ENCODE measurements at places on chromosomes 4 and X.

GRCh38 chr4:184294606-184295133 lies 77.0 kb upstream of the ENPP6 start:
- DNase-seq: no peak

GRCh38 chrX:109777749-109778148 lies 44.7 kb upstream of the ACSL4 start:
- DNase-seq: no peak

- no peak for DNase-seq
These were observed 207.5 kb downstream of the PAPSS1 start for GRCh38 chr4:107512549-107512948.

GRCh38 chr4:124519196-124519595 lies 193.3 kb downstream of the ANKRD50 start:
- DNase-seq: no peak

- DNase-seq: no peak
These were observed 6.9 kb upstream of the ANXA3 start for GRCh38 chr4:78544678-78545077.

DNA sequence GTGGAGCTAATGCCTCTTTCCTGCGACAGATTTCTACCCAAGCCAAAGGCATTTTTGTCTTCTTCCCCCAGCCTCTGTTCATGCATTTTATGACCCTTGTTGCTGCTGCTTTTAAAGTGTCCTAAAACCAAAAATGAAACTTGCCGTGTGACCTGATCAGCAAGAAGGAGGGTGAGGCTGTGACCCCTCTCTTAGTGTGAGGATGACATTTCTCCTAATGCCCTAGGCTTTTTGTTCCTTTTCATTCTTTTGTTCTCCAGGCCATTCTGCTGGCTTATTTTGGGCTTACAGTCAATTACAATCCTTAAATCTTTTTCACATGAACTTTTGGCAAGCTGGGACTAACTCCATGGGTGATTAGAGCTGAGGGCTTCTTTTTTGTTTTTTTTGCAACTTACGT lies 34.4 kb downstream of the PTTG2 start:
- no peak for DNase-seq

DNA sequence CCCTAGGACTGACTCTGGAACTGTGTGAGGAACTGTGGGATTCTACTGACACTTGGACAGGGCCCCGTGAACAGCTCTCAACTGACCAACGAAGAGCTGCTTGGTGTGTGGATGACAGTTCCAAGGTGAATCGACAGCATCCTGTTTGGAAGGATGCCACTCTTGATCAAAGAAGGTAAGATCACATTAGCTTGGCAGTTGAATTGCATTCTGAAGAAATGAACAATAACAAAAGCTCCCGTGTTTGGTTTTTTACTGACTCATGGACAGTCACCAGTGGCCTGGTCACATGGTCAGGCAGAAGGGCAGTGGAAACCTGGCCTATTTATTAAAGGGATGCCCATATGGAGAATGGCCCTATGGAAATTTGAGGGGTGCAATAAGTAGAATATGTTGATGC lies 33.1 kb upstream of the GPR34 start:
- no peak for DNase-seq

GRCh38 chr4:86004030-86004429 lies 355.8 kb downstream of the MAPK10 start:
- DNase-seq: no peak

GRCh38 chrX:29902004-29902403 lies 313.4 kb upstream of the MAGEB2 start:
- DNase-seq: no peak

DNA sequence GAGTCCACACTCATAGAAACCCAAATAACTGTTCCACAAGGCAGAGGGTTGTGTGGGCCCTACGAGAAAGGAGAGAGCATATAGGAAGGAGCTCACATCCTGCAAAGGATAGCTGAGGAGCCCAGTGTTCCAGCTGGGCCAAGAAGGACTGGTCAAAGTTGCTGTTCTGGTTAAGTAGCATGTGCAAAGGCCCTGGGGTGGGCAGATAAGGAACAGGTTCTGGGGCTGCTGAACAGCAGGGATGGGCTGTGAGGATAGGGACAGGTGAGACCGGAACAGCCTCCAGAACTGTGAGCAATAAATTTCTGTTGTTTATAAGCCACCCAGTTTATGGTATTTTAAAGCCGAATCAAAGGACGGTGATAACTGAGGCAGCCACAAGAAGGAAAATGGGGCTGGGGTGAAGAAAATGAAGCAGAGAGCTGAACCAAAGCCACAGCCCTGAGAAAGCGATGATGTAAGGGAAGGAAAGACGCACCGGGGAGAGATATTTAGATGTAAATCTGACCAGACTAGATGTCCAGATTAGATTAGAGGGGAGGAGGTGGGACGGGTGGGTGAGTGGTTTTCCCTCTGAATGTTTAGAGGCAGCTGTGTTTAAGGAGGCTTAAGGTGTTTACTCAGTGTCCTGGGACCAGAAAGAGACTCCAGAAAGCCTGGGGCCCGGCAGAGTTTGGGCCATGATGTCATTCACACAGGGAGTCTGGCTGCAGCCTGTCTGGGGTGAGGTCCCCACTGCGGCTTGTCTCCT lies 180.8 kb upstream of the BCOR start:
- DNase-seq: no peak

- no peak for DNase-seq
These were observed 320.8 kb downstream of the ADAM29 start for GRCh38 chr4:175238827-175239517.

DNA sequence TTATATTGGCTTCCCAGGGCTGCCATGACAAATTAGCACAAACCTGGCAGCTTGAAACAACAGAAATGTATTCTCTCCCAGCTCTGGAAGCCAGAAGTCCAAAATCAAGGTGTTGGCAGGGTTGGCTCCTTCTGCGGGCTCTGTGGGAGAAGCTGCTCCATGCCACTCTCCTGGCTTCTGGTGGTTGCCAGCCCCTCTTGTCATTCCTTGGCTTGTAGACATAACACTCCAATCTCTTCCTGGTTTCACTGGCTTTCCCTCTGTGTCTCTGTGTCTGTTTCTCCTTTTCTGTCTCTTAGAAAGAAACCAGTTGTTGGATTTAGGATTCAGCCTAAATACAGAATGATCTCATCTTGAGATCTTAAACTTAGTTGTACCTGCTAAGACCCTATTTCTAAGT lies 85.5 kb downstream of the USP46 start:
- no peak for DNase-seq

- DNase-seq: no peak
These were observed 459.7 kb downstream of the IL15 start for GRCh38 chr4:142095886-142096605.

- DNase-seq: no peak
These were observed 1389.0 kb upstream of the IGFBP7 start for GRCh38 chr4:58499182-58499581.

- no peak for DNase-seq
These were observed 57.2 kb downstream of the FBXW7 start for GRCh38 chr4:152478461-152479237.

DNA sequence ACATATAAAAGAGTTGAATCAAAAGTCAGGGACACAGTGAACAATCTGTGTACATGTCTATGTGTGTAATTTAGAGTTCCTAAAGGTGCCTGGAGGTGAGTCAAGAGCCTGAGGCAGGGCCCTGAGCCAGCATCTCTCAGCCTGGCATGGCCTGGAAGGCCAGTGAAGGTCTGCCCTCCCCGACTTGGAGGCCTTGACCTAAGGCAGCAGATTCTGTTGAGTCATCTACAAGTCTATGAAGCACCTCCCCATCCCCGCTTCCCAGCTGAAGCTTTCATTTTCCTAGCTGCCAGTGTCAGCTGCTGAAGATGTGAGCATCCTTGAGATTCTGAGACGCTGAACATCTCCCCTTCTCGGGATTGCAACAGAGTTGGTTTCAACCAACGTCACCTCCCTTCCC lies 583.9 kb downstream of the BCOR start:
- DNase-seq: no peak

- no peak for DNase-seq
These were observed 27.2 kb upstream of the CD40LG start for GRCh38 chrX:136620780-136621179.

GRCh38 chr4:18020145-18020670 lies 1.3 kb downstream of the LCORL start:
- DNase-seq: no peak

GRCh38 chr4:106186201-106186600 lies 129.8 kb downstream of the TBCK start:
- DNase-seq: no peak

DNA sequence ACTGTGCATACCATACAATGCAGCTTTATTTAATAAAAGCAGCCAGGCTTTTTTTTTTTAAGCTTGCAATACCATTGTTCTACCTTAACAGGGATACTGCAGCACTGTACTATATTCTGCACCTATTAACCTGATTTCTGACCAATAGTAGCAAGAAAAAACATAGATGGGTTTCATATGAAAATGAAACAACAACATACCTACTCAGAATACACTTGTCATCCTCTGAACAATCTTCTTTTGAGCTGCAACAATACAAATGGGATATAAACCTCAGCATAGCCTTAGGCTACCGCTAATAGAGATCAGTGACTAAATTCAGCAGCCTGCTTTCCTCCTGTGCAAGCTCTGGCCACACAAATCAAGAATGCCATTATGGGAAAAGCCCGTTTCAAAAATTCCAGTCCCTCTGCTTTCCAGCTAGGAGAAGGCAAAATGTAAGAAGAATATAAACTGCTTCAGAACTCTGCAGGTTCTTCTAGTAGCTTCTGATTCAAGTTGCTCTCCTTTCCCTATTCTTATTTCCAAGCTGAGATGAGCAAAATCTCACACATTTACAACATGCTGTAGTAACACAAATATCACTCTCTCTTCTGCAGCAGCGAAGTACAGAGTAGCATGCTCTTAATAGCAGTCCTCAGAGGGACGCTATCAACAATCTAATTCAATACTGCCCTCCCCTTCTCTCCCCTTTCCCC lies 143.4 kb downstream of the KLHL13 start:
- DNase-seq: no peak

GRCh38 chr4:176002007-176002613 lies 63.5 kb upstream of the WDR17 start:
- DNase-seq: no peak

GRCh38 chr4:189835505-189835904 lies 105.2 kb upstream of the FRG1 start:
- DNase-seq: no peak

DNA sequence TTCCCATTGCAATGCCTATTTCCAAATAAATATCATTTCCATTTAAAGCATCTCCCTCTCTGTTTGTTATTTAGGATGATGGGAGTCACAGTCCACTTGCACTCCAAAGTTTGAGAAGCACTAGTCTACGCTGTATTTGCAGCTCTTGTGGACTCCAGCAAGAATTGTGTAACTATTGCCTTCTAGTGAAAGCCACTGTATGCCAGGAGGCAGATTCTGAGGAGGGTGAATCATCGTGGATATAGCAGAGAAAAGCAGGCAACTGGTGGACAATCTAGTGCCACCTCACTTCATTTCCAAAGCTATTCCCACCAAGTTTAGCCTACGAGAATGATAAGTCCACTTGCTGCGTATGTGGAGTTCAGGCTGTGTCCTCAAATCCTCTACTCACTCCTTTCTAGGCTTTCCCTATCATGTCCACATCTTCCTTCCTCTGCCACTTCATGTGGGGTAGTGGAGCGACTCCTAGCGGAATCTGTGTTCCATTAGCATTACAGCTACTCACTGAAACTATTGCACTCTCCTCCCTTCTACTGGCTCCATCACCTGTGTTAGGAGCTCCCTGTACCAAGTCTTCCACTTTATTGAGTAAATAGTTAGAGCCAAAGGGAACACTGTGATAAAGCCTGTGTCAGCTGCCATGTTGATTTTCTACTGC lies 501.8 kb upstream of the GALNT7 start:
- no peak for DNase-seq

DNA sequence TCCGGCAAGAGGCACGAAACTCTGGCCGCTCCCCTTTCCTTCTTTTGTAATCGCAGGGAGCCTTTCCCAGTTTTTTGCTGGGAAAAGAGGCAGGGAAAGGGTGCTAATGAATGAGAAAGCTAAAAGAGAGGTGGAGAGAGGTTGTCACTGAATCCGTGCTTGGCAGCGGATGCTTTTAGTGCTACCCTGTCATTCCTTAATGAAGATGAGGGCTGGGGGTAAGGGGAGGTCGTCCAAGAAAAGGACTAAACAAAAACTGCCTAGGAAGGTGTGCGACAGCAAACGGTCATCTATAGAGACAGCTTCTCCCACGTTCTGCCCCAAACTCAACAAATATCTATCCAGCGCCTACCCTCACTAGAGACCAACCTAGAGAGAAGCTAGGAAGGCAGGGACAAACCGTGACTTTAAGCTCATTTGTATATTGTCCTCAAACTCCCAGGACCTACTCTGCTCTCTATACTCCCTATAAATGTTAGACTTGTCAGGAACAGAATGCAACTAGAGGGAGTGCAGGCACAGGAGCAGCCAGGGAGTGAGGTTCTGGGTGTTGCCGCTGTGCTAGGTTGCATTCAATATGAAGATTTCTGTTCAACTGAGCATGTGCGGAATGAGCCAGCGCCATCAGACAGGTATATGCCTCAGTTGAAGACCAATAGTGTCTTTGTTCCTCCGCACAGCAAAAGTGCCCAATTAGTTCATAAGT lies 777 bp upstream of the CASK start:
- no peak for DNase-seq

DNA sequence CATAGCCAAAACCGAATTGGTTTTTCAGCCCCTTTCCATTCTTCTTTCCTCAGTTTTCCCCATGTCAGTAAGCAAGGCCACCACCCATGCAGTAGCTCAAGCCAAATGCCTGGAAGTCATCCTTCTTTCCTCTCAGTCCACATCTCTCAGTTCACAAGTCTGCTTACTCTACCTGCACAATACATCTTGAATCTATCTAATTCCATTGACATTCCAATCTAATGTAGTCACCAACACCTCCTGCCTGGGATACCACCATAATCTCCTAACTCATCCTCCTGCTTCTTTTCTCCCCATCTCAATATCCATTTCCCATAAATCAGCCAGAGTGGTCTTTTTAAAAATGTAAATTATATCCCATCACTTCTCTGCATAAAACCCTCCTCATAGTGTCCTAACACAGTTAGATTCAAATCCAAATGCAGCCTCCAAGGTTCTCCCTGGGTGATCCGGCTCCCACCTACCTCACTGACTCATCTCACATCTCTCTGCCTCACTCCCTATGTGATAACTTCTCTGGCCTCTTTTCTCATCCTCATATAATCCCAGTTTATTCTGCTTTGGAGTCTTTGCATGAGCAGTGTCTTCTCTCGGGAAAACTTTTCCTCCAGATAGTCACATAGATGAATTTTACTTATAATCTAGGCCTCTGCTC lies 26.9 kb downstream of the KCNIP4 start:
- DNase-seq: no peak

DNA sequence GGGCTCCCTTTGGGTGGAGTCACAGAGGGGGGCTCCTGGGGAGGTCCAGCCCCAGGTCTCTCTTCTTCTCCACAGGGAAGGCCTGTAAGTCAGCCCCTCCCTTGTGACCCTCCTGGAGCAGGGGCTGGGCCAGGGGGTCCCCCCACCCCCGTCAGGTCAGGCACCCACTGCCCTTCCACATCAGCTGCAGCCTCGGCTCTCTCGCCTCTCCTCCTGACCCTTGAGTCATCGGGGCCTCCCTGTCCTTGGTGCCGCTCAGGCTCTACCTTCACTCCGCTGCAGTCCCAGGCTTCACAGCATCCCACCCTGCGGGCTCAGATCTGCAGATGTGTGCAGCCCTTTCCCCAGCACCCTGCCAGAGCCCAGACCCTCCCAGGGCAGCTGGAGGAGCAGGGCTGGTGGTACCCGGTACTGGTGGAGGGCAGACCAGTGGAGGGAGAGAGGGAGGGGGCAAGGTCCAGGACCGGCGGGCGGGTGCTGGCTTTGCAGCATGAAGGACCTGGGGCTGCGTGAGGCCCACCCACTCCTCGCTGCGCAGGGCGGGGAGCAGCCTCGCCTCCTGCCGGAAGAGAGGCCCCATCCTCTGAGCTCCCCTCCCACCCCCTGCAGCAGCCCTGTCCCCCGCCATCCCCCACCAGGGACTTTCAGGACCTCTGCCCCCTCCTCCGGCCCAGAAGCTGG lies 117.1 kb downstream of the FAM53A start:
- no peak for DNase-seq

All from stimulated activated CD4-positive, alpha-beta T cell treated with anti-CD3 and anti-CD28 coated beads, Interleukin-1b, Interleukin-23, amount 100 ng/mL, for 1 hour (primary cell).